Trophoblast cell (in vitro differentiated cells and primary cell): ENCODE measurements at places on chromosomes 16 and 17.

GRCh38 chr16:79519448-79519847, 81.1 kb downstream of the MAF start:
- no peak for DNase-seq
- H3K27ac ChIP-seq: no peak overlapping the region
- no peaks in the 10 kb centered on the region for H3K27me3 ChIP-seq
- no peaks in the 10 kb centered on the region for H3K36me3 ChIP-seq

- no peak for DNase-seq
- no peak overlapping the region for H3K4me3 ChIP-seq
- no peaks in the 10 kb centered on the region for H3K27me3 ChIP-seq
- no peak overlapping the region for H3K27ac ChIP-seq
- H3K4me1 ChIP-seq: no peaks in the 10 kb centered on the region
Measured at GRCh38 chr17:49715717-49716279, 8.0 kb upstream of the SLC35B1 start.

- H3K4me3 ChIP-seq: peak overlapping the region; percentile 89
- DNase-seq: no peak
- peaks cover 78% of the 10 kb centered on the region for H3K4me1 ChIP-seq
- H3K36me3 ChIP-seq: peaks cover 21% of the 10 kb centered on the region
Measured at GRCh38 chr16:75250809-75251279, 580 bp downstream of the BCAR1 start.

DNA sequence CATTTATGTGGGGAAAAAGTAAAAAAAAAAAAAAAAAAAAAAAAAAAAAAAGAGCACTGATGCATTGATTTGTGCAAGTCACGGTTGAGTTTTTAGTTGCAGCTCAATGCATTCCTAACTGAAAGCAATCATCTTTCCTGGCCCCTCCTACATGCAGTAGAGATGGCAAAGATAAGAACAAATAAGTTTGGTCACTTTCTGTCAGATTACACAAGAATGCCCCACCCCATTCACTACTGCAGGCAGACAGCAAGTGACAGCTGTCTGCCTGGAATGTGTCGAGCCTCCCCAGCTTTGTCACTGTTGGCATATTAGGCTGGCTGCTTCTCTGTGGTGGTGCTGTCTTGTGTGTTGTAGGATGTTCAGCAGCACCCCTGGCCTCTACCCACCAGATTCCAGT, 243.5 kb downstream of the FOXL1 start:
- no peak overlapping the region for H3K4me3 ChIP-seq
- no peaks in the 10 kb centered on the region for H3K4me1 ChIP-seq
- H3K27ac ChIP-seq: no peak overlapping the region
- no peaks in the 10 kb centered on the region for H3K36me3 ChIP-seq
- peak; percentile 4 for DNase-seq

- no peak overlapping the region for H3K4me3 ChIP-seq
- DNase-seq: no peak
- peak overlapping the region; percentile 91 for H3K27ac ChIP-seq
Measured at GRCh38 chr17:35786941-35787432, 8.5 kb downstream of the MMP28 start.

GRCh38 chr16:29911676-29912010, 11.4 kb downstream of the ASPHD1 start:
- no peak overlapping the region for H3K27ac ChIP-seq
- no peak for DNase-seq
- no peaks in the 10 kb centered on the region for H3K4me1 ChIP-seq
- H3K27me3 ChIP-seq: no peaks in the 10 kb centered on the region

- H3K36me3 ChIP-seq: no peaks in the 10 kb centered on the region
- H3K27me3 ChIP-seq: no peaks in the 10 kb centered on the region
- H3K27ac ChIP-seq: no peak within 1 kb of the TSS
- peaks cover 3% of the 10 kb centered on the region for H3K4me1 ChIP-seq
Measured at GRCh38 chr17:3557768-3558583, at the start of gene TRPV3. TSS of gene TRPV3 (minus strand) at chr17:3557812. CDS start at chr17:3554850, 2,962 bp downstream.

DNA sequence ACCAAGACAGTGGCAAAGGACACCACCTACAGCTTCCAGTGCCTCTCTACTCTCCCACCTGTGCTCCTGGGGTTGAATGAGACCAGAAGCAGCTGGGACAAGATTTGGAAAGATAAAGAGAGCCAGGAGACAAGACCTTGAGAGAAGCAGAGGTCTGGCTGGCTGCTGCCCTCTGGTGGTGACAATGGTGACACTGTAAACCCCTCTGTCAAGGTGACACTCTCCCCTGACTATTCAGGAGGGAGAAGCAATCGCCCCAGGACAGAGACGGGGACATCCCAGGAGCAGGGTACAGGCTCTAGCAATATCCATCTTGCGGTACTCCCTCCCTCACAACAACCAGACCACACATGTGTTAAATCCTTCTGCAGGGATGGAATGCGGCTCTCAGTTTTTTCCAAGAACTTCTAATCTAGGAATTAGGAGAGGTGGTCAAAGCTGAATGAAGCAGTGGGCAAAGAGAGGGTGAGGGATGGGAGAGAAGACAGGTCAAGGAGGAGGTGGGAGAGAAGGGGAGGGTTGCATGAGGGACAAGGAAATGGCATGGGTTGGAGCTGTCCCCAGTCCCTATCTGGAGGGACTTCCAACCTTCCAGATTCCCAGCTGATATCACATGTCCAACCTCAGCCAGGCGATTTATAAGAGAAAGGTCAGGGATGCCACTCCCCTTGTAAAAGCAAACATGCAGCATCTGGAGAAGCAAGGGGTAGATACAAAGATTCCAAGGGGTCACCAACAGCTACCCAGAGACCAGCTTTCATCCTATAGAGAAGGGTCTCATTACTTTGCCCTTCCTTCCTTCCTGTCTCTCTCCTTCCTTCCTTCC, 2.9 kb downstream of the PHOSPHO1 start:
- DNase-seq: peak; percentile 66
- H3K27me3 ChIP-seq: peaks cover 52% of the 10 kb centered on the region

GRCh38 chr17:3308603-3309002, 10.4 kb upstream of the OR3A1 start:
- no peak overlapping the region for H3K27ac ChIP-seq
- H3K4me1 ChIP-seq: no peaks in the 10 kb centered on the region
- DNase-seq: no peak
- no peaks in the 10 kb centered on the region for H3K36me3 ChIP-seq
- H3K27me3 ChIP-seq: no peaks in the 10 kb centered on the region

GRCh38 chr17:78736526-78737079, 45.5 kb downstream of the CYTH1 start:
- H3K27ac ChIP-seq: no peak overlapping the region
- peak; percentile 76 for DNase-seq
- H3K36me3 ChIP-seq: no peaks in the 10 kb centered on the region
- peaks cover 21% of the 10 kb centered on the region for H3K4me1 ChIP-seq
- no peak overlapping the region for H3K4me3 ChIP-seq
- H3K27me3 ChIP-seq: no peaks in the 10 kb centered on the region

- H3K4me3 ChIP-seq: peak overlapping the region; percentile 13
- no peaks in the 10 kb centered on the region for H3K27me3 ChIP-seq
- DNase-seq: peak; percentile 80
- H3K36me3 ChIP-seq: no peaks in the 10 kb centered on the region
Measured at GRCh38 chr16:14286368-14287230, 215.5 kb downstream of the MRTFB start.
